NCI-H524 treated with DMSO at 0.1 percent for 48 hours (cell line): ENCODE measurements at places on chromosomes 3 and 15.

DNA sequence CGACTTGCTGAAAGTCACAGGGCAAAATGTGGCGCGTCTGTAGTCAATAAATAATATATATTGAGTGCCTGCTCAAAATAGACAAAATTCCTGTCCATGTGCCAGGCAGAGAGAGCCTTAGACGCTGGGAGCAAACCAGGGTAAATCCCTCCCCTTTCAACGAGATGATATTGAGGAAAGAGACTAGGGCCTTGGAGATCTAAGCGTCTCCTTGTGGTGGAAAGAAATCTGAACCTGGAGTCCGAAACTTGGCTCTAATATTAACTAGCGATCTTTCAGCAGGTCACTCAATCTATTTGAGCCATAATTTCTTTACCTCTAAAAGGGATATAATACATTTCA is 348 bp upstream of the DPP8 start:
- no peak for DNase-seq

DNA sequence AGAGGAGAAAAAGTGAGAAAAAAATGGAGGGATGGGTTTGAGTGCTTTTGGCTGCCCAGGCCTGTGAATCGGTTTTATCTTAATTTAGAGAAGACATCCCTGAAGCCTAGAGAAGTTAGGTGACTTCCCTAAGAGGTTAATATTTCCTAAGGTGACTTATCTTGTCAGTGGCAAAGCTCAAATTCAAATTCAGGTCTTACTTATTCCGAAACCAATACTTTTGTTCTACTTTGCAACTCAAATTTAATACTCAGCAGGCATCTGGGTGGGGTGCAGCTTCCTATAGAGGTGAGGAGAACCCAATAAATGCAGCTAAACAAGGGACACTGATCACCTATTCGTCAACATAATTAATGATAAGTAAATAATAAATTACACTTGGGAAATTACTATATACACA is 54.9 kb upstream of the MYRIP start:
- no peak for DNase-seq

- DNase-seq: no peak
These were observed 110.5 kb downstream of the KLHL25 start for GRCh38 chr15:85684174-85684710.

GRCh38 chr15:51735228-51736010 is 2.0 kb downstream of the LYSMD2 start:
- no peak for DNase-seq

DNA sequence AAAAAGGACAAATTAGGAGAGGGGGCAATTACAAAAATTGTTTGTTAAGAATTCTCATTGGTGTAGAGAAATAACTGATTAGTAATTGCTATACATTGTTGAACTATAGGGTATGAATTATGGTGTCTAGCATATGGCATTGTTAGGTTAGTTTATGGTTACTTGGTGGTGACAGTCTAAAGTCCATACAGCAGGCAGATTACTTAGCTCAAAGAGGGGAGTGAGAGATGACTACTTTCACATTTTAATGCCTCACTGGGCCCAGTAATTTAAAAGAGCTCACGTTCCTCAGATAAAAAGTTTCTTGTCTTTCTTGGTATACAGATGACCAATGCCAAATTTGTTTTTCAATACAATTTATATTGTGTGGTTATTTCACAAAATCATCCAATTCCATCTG is 112.4 kb upstream of the NEDD4 start:
- DNase-seq: no peak

GRCh38 chr15:39153716-39154115 is 427.2 kb upstream of the THBS1 start:
- DNase-seq: peak; percentile 82
